GM06990 (cell line): ENCODE measurements at places on chromosomes 12 and 14.

GRCh38 chr14:54574528-54574927, 7.6 kb downstream of the SAMD4A start:
- DNase-seq, result no peak

DNA sequence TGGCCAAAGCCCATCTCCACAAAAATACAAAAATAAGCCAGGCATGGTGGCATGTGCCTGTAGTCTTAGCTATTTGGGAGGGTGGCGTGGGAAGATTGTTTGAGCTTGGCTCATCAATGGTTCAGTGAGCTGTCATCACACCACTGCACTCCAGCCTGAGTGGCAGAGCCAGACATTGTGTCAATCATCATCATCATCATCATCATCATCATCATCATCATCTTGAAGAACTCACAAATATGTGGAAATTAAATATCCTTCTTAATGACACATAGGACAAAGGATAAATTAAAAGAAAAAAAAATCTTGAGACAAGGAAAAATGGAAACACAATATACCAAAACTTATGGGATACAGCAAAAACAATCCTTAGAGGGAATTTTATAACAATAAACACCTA, 132.5 kb downstream of the LRFN5 start:
- no peak for DNase-seq

DNA sequence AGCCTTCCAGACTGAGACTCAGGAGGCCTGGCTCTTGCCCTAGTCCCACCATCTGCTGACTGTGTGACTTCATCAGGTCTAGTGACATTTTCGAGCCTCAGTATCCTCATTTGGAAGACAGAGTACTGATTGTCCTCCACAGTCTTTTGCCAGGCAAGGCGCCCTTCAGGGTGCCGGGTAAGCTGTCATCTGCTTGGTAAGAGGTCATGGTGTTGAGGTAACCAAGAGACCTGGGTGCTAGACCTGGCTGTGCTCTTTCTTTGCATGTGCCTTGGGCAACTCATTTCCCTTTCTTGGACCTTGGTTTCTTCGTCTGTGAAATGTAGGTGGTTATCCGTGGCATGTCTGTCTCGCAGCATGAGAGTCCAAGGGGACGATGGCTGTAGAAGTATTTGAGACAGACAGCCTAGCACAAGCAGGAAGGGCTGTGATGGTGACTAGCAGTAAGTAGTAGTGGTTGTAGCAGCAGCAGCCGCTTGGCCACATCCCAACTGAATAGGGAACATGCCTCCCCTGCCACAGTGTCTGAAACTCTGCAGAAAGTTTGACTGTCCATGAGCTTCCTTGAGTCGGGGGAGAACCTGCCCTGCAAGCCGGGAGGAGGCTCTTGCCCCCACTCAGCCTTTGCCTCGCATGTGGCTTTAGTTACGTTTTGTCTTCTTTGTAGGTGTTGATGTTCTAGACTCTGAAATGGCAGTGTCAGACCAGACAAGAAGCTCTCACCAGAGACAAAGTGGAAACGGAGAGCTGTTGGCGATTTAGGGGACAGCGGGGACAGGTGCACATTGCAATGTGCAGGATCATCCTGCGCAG, 40.3 kb downstream of the EVL start:
- DNase-seq, result no peak

GRCh38 chr12:1523046-1523445, 71.3 kb downstream of the FBXL14 start:
- no peak for DNase-seq
